GM13976 (cell line): ENCODE measurements at places on chromosomes 11 and 22.

DNA sequence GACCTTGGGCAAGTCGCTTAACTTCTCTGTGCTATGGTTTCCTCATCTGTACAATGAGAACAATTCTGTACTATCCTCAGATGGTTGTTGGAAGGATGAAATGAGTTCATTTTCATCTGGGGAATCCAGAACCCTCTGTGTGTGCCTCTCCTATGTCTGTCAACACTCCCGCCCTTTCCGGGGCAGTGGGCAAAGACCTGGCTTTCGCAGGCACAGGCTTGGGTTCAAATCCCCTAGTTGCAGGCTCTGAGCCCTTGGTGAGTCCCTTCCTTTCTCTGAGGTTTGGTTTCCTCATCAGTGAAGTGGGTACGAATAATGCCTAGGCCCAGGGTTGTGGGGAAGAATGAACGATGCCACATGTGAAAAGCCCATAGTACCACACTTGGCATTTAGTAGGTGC, 6.0 kb downstream of the PNPLA5 start:
- no peak for DNase-seq

DNA sequence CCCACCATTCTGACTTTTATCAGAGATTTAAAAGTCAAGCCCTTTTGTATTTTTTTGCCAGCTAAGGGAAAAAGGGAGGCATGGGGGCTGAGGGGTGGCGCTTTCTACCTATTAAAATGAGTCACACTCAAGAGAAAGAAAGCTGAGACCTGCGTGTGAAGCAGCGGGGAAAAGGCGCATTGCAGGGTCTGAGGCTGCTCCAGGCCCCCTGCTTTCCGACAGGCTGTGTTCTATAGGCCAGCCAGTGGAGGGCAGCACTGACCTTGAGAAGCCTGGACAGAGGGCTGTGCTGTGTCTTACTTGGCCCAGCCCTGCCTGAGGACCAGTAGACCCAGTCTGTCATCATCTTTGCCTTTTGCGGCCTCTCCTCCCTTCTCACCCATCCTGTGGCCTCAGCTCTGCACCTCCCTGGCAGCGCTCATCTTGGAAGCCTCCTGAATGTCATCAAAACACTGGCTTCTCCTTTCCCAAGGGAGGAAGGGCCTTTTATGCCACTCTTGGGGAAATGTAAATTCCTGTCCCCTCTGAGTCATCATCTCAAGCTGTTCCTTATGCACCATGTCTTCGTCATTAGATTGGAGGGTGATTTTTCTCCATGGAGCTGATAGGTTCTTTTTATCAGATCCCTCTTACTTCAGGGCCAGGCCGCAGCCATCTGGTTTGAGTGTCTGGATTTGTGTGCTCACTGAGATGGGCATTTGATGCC, 12.6 kb upstream of the MAPK8IP1 start:
- DNase-seq = peak; percentile 66

- DNase-seq = peak; percentile 89
Measured at GRCh38 chr11:64233913-64234586, at the start of gene VEGFB. VEGFB (plus strand) TSS chr11:64234584; CDS start chr11:64234834, 250 bp downstream.

- DNase-seq = peak; percentile 54
Measured at GRCh38 chr11:111604392-111605009, 2.3 kb downstream of the SIK2 start.
